ENCODE measurements at places on chromosomes 6 and 20.

GRCh38 chr6:140921366-140922226 lies 1211.1 kb upstream of the GJE1 start:
- DNase-seq, result no peak

DNA sequence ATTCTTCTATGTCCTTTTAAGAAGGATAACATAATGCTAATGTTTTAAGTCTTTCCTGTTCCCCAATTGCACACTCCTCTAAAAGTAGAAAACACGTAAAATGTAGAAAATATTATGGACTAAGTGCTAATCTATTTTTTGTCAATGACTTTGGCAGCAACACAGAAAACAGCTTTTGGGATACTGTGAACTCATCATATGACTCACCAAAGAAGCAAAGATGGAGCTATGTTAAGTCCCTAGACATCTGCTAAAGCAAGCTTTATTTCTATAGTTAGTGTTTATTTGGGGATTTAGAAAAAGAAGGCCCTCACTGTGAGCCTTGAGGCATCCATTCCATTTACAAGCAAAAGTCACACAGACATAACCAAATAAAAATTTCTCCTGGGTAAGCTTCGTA lies 23.0 kb downstream of the OPN5 start:
- DNase-seq, result no peak

DNA sequence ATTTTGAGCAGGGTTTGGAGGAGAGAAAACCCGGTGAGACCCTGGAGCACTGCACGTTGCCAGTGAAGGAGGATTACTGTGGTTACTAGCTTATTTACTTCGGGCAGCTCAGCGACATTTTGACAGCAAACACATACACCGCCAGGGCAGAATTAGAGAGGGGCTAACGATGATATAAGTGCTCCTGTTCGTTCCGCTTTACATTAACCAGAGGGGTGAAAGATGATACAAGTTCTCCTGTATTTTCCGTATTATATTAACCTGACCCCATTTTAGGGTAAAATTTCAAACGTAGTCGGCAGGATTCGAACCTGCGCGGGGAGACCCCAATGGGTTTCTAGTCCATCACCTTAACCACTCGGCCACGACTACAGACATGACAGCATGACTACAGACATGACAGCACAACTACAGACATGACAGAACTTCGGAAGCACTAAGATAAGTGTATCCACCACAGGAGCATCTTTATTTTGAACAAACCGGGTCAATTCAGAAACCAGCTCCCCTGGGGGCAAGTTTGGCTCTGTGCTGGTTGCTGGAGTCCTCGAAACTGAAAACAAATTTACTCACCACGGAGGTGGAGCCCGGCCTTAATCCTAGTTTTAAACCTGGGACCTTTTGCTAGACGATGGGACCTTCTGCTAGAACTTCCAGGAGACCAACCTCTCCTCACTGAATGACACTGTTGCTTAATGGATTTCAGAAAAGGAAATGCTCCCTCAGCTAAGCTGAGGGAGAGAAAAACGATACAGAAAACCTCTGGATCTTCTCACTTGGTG lies 80.4 kb upstream of the ZNF184 start:
- no peak for DNase-seq

- no peak for DNase-seq
Observed at GRCh38 chr6:473768-474452, 82.4 kb downstream of the IRF4 start.

DNA sequence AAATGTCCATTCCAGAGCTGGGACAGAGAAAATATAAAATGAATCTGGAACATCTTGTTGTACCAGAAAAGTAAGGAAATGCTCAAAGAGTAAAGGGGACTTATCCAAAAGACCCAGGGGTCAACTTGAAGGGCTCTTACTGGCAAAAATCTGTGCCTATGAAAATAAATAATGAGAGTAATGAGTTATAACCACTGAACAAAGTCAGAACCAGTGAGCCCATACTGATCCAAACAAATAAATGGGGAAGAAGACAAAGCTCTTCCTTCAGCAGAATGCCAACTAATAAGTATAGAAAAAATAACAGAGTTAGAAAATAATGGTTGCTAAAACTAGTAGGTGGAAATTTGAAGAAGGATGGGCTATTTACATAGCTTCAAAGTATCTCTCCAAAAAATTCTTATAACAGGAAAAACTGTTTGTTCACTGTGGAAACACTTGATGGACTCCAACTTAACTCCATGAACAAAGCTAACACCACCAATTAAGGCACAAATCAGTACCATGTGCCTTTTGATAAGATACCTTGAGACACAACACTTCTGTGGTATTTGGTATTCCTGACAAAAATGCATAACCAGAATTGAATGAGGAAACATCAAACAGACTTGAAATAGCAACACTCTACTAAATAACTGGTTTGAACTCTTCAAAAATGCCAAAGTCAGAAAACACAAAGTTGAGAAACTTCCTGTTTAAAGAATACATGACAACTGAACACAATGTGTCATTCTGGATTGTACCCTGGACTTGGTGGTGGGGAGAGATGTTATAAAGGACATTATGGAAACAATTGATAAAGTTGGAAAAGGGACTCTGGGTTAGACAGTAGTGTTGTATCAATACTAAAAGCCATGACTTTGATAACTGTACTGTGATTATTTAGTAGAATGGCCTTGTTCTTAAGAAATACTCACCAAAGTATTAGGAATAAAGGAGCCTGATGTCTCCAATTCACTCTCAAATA lies 197.5 kb downstream of the ISM1 start:
- no peak for DNase-seq

- no peak for DNase-seq
Observed at GRCh38 chr20:4813863-4814695, 92.4 kb downstream of the PRND start.

DNA sequence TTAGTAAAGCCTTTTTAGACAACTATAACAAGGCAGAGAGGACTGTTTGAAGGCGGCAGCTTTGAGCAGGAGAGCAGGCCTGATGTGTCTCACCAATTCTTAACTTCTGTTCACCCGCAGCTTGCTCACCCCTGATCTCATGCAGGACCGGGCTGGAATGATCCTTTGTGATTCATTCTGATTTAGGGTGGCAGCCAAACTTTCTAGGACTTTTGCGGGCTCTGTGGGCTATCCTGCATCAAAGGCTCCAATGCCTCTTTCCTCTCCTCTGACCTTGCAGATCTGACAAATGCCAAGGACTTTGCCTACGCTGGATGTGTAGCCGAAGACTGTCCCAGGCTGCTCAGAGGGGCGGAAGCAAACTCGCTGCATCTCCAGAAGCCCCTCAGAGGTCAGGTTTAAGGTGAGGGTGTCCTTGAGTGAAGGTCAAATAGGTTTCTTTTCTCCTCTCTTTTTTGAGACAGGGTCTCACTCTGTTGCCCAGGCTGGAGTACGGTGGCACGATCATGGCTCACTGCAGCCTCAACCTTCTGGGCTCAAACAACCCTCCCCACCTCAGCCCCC lies 72.3 kb downstream of the VEGFA start:
- no peak for DNase-seq

GRCh38 chr6:42572523-42572922 lies 8.7 kb downstream of the UBR2 start:
- no peak for DNase-seq

DNA sequence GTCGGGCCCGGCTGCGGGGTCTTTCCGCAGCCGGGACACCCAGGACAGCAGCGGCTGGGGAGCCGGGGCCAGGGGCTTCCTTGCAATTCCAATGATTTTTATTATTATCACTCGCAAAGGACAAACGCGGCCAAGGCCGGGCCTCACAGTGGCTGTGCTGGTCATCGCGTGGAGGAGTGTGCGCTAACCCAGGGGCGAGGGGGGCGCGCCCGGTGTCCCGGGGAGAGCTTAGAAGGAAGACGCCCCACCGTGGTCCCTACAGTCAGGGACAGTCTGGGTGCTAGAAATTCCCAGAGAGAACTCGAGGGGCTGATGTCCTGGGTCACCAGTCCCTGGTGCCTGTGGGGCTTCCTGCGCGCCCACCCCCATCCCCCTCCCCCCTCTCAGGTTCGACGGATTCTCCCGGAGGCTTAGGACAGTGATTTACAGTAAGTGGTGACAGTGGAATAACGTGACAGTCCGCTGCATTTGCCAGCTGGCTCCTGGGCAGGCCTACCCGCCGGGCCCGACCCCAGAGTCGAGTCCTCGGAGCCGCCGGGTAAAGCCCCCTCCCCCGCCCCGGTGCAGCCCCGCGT lies 9.5 kb downstream of the FOXC1 start:
- DNase-seq, result no peak

GRCh38 chr6:158468666-158469065 lies 91.2 kb upstream of the TMEM181 start:
- DNase-seq, result no peak

- DNase-seq, result peak; percentile 50
Observed at GRCh38 chr20:34215711-34216381, 25.4 kb upstream of the ASIP start.

DNA sequence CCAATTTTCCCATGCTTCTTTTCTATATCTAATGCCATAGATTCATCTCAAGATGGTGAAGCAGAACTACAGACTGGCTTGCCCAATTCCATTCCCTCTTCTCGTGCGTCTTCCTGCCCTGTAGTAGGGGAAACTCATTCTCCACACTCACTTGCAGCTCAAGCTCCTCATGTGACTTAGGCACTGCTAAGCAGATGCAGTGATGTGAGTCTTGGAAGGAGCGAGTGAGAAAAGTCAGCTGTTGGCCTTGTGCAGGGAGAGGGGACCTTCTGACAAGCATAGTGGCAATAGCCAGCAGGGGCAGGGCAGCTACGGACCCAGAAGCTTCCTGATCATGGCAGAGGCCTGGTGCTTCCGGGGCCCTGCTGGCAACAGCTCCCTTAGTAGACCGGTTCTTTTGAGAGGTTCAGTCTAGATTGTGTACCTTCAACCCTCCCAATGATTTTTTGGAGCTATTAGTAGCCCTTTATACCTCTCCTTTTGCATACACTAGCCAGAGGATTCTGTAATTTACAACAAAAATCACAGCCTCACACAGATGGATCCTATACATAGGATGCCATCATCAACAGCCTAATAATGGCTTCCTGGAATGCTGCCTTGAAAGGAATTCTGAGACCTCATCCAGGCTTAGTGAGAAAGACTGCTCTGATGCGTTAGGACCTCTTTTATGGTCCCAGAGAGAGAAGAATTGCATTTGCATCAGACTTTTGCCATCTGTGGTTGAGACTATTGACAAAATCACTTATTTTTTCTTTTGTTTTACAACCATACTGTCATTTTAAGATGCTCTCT lies 121.5 kb upstream of the RIPOR2 start:
- no peak for DNase-seq

DNA sequence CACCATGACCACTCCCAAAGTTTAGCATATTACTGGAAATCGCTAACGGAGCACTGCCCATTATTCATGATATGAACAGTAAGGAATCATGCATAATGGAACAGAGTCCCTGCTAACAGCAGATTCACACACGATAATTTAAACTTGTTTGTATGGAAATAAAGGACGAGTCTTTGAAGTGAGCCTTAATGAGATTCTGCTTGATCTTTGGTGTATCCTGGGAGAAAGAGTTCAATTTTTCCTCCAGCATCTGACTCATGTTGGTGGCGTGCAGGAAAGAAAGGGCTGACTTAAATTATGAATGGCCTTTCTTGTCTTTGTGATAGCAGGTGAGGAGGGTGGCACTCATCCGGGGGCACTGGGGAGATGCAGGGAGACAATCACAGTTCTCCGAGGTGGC lies 194.6 kb downstream of the ZNF217 start:
- DNase-seq, result no peak

DNA sequence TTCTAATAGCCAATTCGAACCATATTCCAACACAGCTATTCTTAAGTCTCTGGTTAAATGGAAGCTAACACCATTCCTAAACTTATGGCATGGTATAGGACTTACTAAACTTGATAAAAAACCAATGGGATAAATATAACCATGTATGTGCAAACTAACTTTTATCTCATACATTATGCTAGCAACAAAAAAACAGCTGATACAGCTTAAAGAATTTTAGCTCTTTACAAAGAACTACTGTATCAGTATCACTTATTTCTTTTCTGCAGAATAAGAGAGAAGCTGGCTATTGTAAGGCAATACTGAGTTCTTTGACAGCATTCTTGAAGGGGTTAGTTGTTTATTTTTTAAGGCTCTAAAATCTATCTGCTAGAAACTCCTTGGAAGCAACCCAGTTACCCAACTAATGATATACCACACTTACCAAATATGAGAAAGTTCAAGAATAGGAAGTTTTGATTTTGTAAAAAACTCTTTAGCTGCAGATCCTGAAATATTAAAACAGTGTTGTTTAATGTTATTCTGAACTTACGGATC lies 44.9 kb downstream of the REPS1 start:
- DNase-seq, result no peak

DNA sequence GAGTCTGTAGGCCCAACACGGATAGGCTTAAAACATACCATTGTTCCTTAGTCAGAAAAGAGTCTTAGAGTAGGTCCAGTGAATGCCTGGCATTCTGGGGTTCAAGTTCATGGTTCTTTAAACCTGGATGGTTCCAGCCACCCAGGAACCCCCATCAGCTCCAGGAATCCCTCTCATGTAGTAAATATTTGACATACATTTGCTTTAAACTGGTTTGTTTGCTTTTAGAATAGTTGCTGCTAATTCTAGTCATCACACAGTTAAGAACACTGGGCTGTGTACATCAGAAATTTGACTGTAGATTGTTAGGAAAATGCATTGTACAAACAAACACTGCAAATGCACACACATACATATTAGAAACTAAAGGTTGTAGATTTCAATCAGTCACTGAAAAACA lies 30.6 kb upstream of the PBOV1 start:
- no peak for DNase-seq

DNA sequence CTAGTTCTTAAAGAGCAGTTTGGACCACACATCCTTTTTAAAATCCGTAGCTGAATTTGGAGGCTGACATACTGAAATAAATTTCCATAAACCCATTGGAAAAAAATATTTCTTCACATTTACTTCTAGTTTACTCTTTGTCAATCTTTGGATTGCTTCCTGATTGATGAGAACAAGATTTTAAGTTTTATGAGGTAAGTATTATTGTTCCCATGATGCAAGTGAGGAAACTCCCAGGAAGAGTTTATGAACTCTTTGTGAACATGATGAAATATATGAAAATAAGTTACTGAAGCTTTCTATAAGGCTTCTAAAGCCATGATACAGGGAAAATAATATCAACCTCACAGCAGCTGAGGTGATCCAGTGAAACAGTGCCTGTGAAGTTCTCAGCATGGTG lies 320.0 kb downstream of the GJA1 start:
- DNase-seq, result no peak

DNA sequence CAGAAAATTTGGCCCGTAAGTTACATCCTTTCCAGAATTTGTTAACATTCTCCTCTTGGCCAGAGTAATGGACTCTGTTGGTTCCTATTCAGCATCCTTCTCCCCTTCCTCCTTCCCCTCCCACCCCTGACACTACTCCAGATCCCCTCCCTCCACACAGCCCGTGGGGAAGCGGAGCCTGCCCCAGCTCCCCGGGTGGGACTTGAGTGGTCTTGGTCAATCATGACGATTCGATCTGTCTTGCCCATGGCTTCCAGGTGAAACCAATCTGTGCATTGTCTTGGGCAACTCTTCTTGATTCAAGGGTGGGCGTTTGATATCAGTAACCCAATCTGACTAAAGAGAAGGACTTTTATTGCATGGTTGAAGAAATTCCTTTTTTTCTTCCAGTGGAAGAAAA lies 143.9 kb downstream of the ANKRD60 start:
- DNase-seq, result no peak

Measured in activated CD8-positive, alpha-beta memory T cell treated with anti-CD3 and anti-CD28 coated beads, Interleukin-2, amount 50 U/mL, for 4 hours (primary cell).